Gastroesophageal sphincter (tissue), 4 donors: ENCODE measurements at places on chromosomes 7 and 10.

DNA sequence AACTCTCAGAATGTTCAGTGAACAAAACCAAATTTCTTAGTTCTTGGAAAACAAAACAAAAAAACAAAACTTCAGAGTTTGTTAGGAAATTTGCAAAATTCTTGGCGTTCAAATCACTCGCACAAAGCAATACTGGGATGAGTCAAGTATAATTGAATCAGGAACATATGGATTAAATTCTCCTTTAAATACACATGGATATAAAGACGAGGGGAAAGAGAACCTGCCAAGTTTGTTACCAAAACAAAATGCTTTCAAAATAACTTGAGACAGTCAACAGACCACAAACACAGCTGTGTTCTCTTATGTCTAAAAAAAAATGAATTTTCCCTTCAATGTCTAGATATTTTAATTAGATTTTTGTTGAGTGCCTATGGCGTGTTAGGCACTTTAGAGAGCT, 93.5 kb upstream of the MPP7 start:
- no peak for ATAC-seq

GRCh38 chr10:6048281-6049030, 13.7 kb downstream of the IL2RA start:
- ATAC-seq, result no peak

- ATAC-seq, result no peak
Measured at GRCh38 chr7:18179093-18179492, 151.4 kb upstream of the PRPS1L1 start.

DNA sequence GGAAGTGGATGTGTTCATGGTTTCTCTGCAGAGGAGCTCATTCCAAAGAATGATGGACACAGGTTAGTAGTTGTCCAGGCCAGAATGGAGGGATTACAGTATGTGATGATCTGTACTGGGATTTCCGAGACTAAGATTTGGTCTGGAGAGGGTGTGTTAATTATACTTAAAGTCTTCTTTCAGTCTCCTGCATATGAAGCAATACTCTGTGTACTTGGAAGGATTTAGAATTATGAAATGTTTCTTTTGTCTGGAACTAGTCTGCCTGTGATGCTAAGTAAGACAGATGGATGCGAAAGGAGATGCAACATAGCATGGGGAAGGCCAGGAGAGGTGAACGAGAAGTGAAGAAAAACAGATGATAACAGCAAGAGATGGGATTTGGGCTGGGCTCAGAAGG, 305.1 kb upstream of the LYZL1 start:
- ATAC-seq, result peak; percentile 79

GRCh38 chr7:41313171-41313570, 389.7 kb downstream of the INHBA start:
- no peak for ATAC-seq

GRCh38 chr7:137078781-137079180, 210.3 kb downstream of the CHRM2 start:
- ATAC-seq, result no peak
